Breast epithelium (tissue), 4 donors: ENCODE measurements at places on chromosomes 7 and 10. TPM values are rescaled to one million over a fixed set of nuclear protein-coding genes. Genes with fewer than 3 reads are reported as not detected.

DNA sequence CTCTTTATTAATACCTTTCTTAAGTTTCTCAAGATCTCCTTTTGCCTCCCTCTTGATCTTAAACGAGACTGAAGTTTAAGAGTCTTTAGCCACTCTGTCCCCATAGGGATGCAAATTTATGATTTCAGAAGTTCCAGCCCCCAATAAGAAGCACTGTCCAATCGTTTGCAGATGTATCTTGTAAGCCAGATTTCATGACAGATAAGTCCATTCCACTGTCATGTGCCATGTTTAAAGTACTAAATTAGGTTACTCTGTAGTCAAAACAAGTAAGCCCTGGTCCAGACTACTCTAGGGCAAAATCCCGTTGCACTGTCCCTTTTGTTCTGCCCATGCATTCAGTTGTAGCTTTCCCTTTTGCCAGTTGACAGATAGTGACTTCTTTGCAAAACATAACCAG is 157.2 kb upstream of the KAT6B start:
- no peak for DNase-seq
- no peaks in the 10 kb centered on the region for H3K27me3 ChIP-seq
- no peaks in the 10 kb centered on the region for H3K4me1 ChIP-seq
- no peak overlapping the region for H3K4me3 ChIP-seq
- no peak overlapping the region for H3K27ac ChIP-seq

DNA sequence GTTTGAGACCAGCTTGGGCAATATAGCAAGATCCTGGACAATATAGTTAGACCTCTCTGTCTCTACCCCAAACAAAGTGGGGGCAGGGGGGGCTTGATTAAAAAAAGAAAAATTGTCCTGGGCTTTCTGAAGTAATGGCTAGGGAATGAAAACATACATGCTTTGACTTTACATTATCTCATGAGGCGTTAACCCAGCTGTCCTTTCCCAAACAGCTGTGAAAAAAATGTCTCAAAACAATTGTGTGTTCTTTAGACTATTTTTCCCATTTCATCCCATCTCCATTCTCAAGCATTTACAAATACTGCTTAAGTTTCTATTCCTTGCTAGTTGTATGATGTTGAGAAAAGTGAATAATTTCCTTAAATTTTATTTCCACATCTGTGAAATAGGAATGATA is 27.0 kb upstream of the CDK13 start:
- no peaks in the 10 kb centered on the region for H3K36me3 ChIP-seq
- no peak overlapping the region for H3K4me3 ChIP-seq
- DNase-seq: no peak
- no peak overlapping the region for H3K27ac ChIP-seq

DNA sequence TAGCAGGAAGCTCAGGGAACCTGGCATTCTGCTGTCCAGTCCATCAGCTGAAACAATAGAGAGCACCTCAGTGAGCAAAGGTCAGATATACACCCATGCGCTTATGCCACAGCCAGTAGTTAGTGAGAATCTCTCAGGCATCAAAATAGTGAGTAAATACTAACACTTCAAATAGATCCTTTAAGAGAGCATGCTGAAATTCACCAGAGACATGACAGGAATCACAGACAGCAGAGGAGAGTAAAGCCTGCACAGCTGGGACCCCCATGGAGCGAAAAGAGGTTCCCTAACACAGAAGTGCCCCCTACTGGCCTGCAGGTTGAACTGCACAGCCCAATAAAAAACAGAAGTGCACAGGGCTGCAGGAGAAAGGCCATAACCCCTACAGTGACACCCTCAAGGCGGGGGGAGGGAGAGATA is 57.6 kb upstream of the ANTXRL start:
- no peaks in the 10 kb centered on the region for H3K36me3 ChIP-seq
- H3K27me3 ChIP-seq: no peaks in the 10 kb centered on the region
- H3K4me3 ChIP-seq: no peak overlapping the region

DNA sequence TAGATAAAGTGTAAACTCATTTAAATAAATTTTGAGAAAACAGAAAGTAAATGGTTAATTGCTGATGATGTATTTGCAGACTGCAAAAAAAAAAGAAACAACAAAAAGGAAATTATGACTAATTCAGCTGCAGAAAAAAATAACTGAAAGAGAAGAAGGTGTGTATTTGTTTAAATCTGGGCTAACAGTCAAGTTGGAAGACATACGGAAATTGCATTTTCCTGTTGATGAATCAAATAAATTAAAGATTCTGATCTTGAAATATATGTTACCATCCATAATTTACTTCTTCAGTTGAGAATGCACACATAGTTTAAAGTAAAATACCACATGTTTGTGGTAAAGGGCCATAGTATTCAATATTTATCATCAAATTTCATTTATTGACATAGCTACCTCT is 19.3 kb upstream of the ING3 start:
- no peak for DNase-seq
- H3K27me3 ChIP-seq: no peaks in the 10 kb centered on the region
- no peak overlapping the region for H3K27ac ChIP-seq
- H3K4me1 ChIP-seq: no peaks in the 10 kb centered on the region
- H3K36me3 ChIP-seq: no peaks in the 10 kb centered on the region

- H3K36me3 ChIP-seq: no peaks in the 10 kb centered on the region
- DNase-seq: no peak
- no peaks in the 10 kb centered on the region for H3K4me1 ChIP-seq
- H3K27me3 ChIP-seq: no peaks in the 10 kb centered on the region
Observed at GRCh38 chr7:1934756-1935155, 264.7 kb downstream of the ELFN1 start.

GRCh38 chr10:84605802-84606201 is 277.4 kb downstream of the CCSER2 start:
- H3K4me3 ChIP-seq: no peak overlapping the region
- H3K27ac ChIP-seq: no peak overlapping the region
- no peaks in the 10 kb centered on the region for H3K4me1 ChIP-seq
- no peaks in the 10 kb centered on the region for H3K27me3 ChIP-seq

GRCh38 chr10:108787932-108788331 is 1135.4 kb downstream of the XPNPEP1 start:
- no peaks in the 10 kb centered on the region for H3K27me3 ChIP-seq
- DNase-seq: no peak
- no peaks in the 10 kb centered on the region for H3K4me1 ChIP-seq

DNA sequence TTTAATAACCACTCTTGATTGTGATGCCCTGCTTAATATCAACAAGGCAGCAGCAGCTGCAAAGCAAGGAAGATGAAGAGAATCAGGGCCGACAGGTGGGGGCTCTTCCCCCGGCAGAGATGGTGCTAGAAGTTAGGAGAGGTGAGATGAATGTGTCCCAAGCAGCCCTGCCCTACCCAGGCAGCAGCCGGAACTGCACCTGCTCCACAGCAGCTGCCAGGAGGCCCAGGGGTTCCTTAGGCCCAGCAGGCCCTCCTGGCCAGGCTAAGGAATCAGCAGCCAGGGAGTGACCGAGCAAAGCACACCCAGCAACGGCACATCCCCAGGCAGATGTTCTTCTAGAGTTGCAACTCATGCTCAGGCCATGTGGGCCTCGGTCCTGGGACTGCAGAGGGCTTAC is 17.9 kb downstream of the AFAP1L2 start:
- H3K36me3 ChIP-seq: no peaks in the 10 kb centered on the region
- no peak overlapping the region for H3K4me3 ChIP-seq
- H3K27ac ChIP-seq: no peak overlapping the region
- no peaks in the 10 kb centered on the region for H3K4me1 ChIP-seq
- H3K27me3 ChIP-seq: no peaks in the 10 kb centered on the region
- no peak for DNase-seq

DNA sequence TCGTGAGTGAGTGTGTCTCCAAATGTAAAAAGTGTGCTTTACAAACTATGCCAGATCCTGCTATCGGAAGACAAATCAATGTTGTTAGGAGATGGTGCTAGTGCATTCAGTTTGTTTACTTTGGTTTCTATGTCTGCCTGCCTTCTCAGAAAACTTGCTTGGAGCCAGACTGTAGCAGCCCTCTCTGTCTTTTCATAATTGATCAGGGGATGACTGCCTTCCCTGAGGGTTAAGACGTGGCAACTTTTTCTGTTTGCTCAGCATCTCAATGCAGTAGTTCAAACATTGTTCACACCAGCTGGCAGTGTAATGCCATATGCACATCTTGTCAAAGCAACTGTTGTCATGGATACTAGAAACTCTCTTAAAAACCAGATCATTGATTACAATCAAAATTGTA is 118.5 kb downstream of the FOXP2 start:
- no peak for DNase-seq
- H3K4me3 ChIP-seq: no peak overlapping the region
- H3K4me1 ChIP-seq: no peaks in the 10 kb centered on the region
- H3K36me3 ChIP-seq: no peaks in the 10 kb centered on the region
- H3K27ac ChIP-seq: no peak overlapping the region

DNA sequence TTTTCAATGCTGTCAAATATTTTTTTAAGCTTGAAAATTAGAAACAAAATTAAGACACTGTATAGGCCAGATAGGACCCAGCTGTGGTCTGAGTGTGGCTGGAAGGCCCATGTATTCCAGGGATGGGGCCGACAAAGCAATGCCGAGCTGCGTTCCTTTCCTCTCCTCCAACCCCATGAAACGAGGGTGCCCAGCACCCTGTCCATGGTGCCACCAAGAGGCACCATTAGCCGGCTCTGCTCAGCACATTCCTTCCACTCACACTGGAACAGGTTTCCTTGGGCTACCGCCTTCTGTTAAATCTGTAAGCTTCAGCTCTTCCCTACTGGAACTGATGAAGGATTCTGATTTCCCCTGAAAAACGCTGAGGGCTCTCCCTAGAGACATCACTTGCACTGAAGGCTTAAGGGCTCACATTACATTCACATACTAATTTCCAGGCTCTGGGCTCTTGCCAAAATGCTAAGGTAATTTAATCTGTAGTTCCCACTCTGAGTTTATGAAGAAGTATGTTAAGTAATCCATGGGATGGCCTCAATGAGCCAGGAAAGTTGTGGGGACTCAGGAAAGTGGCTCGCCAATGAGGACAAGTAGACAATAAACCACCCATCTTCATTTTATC is 73.7 kb upstream of the CAMK2B start:
- H3K27me3 ChIP-seq: no peaks in the 10 kb centered on the region
- no peak overlapping the region for H3K4me3 ChIP-seq
- H3K27ac ChIP-seq: no peak overlapping the region

DNA sequence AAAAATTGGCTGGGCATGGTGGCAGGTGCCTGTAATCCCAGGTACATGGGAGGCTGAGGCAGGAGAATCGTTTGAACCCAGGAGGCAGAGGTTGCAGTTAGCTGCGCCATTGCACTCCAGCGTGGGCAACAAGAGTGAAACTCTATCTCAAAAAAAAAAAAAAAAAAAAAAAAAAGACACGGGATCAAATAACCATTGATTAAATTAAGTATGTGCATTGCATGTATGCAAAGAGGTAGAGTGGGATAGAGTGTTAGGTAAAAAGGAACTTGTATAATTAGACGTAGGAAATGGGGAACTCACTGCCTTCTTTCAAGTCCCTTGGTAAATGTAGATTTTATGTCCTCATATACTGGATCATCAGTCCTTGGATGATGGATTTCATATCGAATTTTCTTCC is 13.1 kb downstream of the VCL start:
- H3K27me3 ChIP-seq: no peaks in the 10 kb centered on the region
- no peak overlapping the region for H3K27ac ChIP-seq
- H3K4me3 ChIP-seq: no peak overlapping the region
- DNase-seq: no peak

- no peak for DNase-seq
- H3K27me3 ChIP-seq: peaks cover 6% of the 10 kb centered on the region
- no peak overlapping the region for H3K27ac ChIP-seq
- H3K36me3 ChIP-seq: no peaks in the 10 kb centered on the region
- no peaks in the 10 kb centered on the region for H3K4me1 ChIP-seq
- no peak overlapping the region for H3K4me3 ChIP-seq
Observed at GRCh38 chr7:35495377-35495776, 199.6 kb downstream of the HERPUD2 start.

GRCh38 chr7:35329026-35329425 is 75.1 kb upstream of the TBX20 start:
- H3K27ac ChIP-seq: no peak overlapping the region
- H3K4me1 ChIP-seq: no peaks in the 10 kb centered on the region
- no peaks in the 10 kb centered on the region for H3K36me3 ChIP-seq
- H3K27me3 ChIP-seq: no peaks in the 10 kb centered on the region
- H3K4me3 ChIP-seq: no peak overlapping the region

DNA sequence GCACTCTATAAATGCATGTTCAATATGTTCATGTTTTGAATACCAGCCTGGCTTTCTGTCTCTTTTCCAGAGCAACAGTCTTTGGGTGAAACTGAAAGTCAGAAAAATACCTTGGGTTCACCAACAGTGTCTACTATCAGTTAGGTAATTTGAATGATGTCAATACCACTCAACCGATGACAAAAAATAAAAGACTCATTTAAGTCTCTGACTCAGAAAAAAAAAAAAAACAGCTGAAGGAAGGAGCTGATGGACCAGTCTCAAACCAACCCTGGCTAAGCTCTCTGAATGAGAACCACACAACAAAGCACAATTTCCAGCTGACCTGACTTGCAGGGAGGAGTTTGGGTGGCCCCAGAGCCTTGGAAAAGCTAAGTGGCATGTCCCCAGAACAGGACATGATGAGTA is 42.5 kb downstream of the ABLIM1 start:
- H3K36me3 ChIP-seq: no peaks in the 10 kb centered on the region
- H3K4me3 ChIP-seq: no peak overlapping the region
- no peak for DNase-seq

DNA sequence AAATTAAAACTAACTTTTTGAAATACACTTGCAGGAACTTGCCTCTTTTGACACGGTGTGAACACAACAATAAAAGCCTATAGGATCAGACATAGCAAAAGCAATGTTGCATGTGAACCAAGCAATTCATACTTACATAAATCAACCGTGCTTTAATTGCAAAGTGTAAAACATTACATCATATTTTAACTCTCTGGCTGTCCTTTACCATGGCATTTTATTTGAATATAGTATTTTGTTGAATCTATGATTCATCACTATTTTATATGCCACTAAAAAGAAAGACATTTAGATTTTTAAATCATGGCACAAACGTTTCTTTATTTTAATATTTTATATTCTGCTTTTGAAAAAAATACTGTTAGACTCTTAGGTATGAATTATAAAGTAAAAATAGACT is 757.0 kb upstream of the KCND2 start:
- H3K27ac ChIP-seq: no peak overlapping the region
- no peaks in the 10 kb centered on the region for H3K27me3 ChIP-seq
- no peak overlapping the region for H3K4me3 ChIP-seq
- no peak for DNase-seq

DNA sequence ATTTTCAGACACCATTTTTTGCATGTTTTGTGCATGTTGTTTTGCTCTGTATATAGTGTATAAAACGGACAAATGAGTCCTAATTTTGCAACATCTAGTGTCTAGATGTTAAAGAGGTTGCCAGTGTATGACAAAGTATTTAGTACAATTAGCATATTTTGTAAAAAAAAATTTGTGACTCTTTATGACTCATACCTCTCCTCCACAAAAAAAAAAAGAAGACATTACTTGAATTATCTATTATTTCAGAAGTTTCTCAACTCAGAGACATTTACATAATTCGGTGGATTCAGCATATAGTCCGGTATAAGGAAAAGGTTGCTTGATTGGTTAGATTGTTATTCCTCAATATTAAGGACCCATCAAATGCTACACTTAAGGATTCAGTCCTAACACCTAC is 26.0 kb downstream of the NUP42 start:
- no peak for DNase-seq
- no peak overlapping the region for H3K27ac ChIP-seq
- no peaks in the 10 kb centered on the region for H3K27me3 ChIP-seq
- no peak overlapping the region for H3K4me3 ChIP-seq
- H3K4me1 ChIP-seq: no peaks in the 10 kb centered on the region

ATP6V0A4 gene
- total RNA-seq: not detected

PIP gene
- total RNA-seq: 1.6 TPM

GPC2 gene
- total RNA-seq: 3.6 TPM

TSPAN15 gene
- 53.3 TPM for total RNA-seq

HMX2 gene
- not detected for total RNA-seq
